ENCODE measurements at places on chromosomes 16 and 17.

DNA sequence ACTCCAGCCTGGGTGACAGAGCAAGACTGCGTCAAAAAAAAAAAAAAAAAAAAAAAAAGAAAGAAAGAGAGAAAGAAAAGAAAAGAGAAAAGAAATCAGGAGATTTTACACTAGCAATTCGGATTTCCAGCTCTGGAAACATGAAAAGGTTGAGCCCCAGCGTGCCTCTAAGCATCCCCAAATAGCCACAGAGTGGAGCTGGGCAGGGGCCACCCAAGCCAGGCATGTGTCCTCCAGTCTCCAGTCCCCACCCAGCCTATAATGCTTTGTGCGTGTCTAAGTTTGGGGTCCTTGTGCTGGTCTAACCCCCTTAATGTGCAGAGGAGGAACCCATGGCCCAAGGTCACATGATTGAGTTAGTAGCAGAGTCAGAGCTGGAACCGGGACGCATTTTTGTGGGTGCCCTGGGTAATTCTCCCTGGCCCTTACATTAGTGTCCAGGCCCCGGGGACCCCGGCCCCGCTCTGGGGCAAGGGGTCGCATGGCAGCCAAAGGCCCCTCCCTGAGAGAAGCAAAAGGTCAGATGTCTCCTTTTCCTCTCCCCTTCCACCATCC is 19.9 kb downstream of the ADAM11 start:
- DNase-seq: no peak

DNA sequence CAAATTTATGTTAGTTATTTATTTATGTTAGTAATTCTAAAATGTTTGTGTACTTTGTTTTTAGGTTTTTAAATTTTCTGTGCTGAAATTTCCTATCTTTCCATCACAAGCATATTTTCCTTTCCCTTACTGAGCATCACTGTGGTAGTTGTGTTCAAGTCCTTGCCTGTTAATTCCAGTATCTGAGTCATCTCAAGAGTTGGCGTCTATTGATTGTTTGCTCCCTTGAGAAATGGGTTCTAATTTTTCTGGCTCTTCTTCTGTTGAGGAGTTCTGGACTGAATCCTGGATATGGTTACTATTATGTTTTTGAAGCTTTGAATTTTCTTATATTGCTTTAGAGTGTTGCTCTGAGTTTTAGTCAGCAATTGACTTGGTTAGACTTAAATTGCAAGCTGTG is 56.3 kb downstream of the GAN start:
- DNase-seq: no peak

- DNase-seq: no peak
Measured at GRCh38 chr17:36544044-36544306, 744 bp upstream of the GGNBP2 start.

DNA sequence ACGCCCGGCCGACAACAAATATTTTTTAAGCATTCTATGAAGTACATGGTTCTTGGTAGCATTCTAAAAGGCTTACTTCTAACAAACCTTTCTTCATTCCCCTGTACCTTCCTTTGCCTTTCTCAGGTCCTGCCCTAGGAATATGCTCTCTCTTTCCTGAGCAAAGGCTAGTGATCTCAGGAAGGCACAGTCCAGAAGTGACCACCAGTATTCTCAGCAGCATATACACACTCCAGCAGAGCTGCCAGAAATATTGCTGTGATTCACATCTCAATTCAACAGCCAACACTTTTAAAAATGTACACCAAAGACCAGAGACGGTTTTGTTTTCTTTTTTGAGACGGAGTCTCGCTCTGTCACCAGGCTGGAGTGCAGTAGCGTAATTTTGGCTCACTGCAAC is 41.4 kb upstream of the ANKFY1 start:
- no peak for DNase-seq

GRCh38 chr16:78743556-78743955 is 644.1 kb downstream of the WWOX start:
- DNase-seq: no peak

Data from NCI-H446 treated with DMSO at 0.1 percent for 48 hours (cell line).